Sigmoid colon (tissue), 7 donors: ENCODE measurements at places on chromosomes 3 and 15. TPM values are rescaled to one million over a fixed set of nuclear protein-coding genes. Genes with fewer than 3 reads are reported as not detected.

Gene LEKR1
- 0.68 TPM for total RNA-seq

Gene PLCB2
- total RNA-seq: 11.7 TPM

Gene GBE1
- 12.1 TPM for total RNA-seq

Gene TNFSF10
- total RNA-seq: 36.4 TPM

Gene TNFAIP8L3
- total RNA-seq: 6.1 TPM

Gene DNAH12
- not detected for total RNA-seq

Gene IL17RB
- total RNA-seq: 2.2 TPM

Gene TRPM1
- not detected for total RNA-seq

Gene PATL2
- total RNA-seq: not detected

Gene GABRR3
- total RNA-seq: not detected

Gene MAP1A
- 25.2 TPM for total RNA-seq

Gene RAB6B
- 5.2 TPM for total RNA-seq

Gene PSTPIP1
- total RNA-seq: 4.6 TPM

Gene ERICH6
- total RNA-seq: not detected

Gene PRKCD
- 3.5 TPM for total RNA-seq

Gene ETV5
- 7.5 TPM for total RNA-seq

Gene SNURF
- total RNA-seq: 10.5 TPM

Gene C2CD4B
- total RNA-seq: 1.8 TPM

Gene BFSP2
- not detected for total RNA-seq

Gene CPEB1
- total RNA-seq: 11.1 TPM

Gene LIPC
- total RNA-seq: 0.83 TPM

Gene ZNF502
- total RNA-seq: 8.1 TPM

Gene PP2D1
- total RNA-seq: not detected

Gene IMPG2
- 1.4 TPM for total RNA-seq

Gene CIB2
- 11.7 TPM for total RNA-seq

Gene CCDC13
- 1.8 TPM for total RNA-seq

Gene CHRNA3
- 13.8 TPM for total RNA-seq

Gene PRTG
- 1.3 TPM for total RNA-seq

Gene CLRN1
- not detected for total RNA-seq

Gene DAPK2
- total RNA-seq: 3.4 TPM

Gene RPN1
- 137 TPM for total RNA-seq

Gene LRIG1
- 226 TPM for total RNA-seq

Gene VGLL4
- 26.4 TPM for total RNA-seq

Gene ACKR2
- 1.5 TPM for total RNA-seq

Gene CLDN16
- not detected for total RNA-seq

Gene TMEM202
- not detected for total RNA-seq

Gene ABI3BP
- 30.4 TPM for total RNA-seq

Gene PARP14
- 41.7 TPM for total RNA-seq

Gene MKRN3
- 1.3 TPM for total RNA-seq

Gene CNTN3
- 4.1 TPM for total RNA-seq

Gene CASR
- total RNA-seq: 0.14 TPM

Gene SH3GL3
- total RNA-seq: 0.54 TPM

Gene DPPA2
- total RNA-seq: not detected
